Myocyte (in vitro differentiated cells): ENCODE measurements at places on chromosomes 7 and 10.

GRCh38 chr10:126061526-126061925 lies 165.2 kb downstream of the FANK1 start:
- no peak for DNase-seq

DNA sequence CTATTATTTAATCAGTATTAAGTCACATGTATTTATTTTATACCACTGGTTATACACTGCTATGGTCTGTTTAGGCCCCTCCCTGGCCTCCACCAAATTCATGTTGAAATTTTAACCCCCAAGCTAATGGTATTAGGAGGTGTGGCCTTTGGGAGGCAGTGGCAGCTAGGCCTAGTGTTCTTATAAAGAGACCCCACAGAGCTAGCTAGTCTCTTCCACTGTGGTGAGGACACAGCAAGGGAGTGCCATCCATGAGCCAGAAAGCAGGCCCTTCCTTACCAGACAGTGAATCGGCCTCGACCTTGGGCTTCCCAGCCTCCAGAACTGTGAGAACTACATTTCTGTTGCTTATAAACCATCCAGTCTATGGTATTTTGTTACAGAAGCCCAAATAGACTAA lies 28.7 kb downstream of the RBM48 start:
- no peak for DNase-seq

- no peak for DNase-seq
Observed at GRCh38 chr10:119084896-119085295, 4.3 kb upstream of the EIF3A start.

DNA sequence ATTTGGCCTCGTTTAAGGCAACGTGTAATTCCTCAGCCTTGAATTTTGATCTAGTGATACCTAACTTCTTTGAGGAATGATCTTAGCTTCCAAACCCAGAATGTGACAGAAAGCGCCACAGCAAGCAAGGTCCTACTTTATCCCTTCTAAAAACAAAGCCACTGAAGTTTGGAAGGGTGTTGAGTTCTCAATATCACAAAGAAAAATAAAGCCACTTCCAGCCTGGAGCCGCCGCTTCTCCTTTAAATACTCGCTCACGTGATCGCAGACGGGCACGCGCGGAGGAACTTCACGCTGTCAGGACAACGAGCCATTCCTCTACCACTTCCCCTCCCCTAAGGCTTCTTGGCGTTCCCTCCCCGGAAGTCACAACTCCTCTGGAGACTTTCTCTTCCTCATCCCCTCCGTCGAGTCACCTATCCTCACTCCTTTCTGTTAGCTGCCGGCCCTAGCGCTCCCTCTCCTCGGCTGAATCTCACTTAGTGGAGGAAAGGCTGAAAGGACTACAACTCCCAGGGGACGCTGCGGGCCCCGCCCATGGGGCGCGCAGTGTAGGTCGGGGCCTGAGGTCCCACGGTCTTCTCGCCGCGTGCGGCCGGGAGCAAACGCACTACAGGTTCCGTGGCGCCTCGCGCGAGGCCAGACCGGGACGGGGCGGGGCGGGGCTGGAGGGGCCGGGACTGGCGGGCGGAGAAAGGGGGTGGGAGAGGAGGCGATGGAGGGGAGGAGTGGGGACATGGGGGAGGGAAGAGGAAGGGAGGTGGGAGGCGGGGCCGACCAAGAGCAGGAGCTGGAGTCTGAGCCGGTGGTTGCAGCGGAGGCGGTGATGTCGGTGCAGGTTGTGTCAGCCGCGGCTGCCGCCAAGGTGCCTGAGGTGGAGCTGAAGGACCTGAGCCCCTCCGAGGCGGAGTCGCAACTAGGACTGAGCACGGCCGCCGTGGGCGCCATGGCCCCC lies at the start of gene AHCYL2:
AHCYL2 (plus strand) TSS at position 780 of the 955 bp plus-strand sequence.
- peak; percentile 100 for DNase-seq

DNA sequence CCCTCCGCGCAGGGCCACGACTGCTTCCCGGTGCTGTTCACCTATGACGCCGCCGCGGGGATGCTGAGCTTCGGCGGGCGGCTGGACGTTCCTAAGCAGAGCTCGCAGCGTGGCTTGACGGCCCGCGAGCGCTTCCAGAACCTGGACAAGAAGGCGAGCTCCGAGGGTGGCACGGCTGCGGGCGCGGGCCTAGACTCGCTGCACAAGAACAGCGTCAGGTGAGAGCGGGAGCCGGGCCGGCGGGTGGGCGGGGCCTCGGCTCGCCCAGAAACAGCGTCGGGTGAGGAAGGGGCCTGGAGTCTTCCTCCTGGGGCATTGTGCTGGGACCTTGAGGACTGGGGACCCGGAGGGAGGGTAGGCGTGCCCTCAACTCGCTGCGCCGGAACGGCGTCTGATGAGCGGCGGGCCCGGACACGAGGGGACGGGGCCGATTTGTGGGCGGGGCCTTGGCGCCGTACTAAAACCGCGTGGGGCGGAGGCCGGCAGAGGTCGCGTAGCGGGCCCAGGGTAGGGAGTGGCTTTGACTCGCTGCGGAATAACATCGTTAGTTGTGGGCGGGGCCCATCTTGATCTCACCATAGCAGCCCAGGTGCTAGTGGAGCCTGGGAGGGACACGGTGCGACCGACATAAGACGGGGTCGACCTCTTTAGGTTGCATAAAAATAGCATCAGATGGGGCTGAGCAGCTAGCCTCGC lies 15.6 kb downstream of the PDAP1 start:
- DNase-seq: no peak

DNA sequence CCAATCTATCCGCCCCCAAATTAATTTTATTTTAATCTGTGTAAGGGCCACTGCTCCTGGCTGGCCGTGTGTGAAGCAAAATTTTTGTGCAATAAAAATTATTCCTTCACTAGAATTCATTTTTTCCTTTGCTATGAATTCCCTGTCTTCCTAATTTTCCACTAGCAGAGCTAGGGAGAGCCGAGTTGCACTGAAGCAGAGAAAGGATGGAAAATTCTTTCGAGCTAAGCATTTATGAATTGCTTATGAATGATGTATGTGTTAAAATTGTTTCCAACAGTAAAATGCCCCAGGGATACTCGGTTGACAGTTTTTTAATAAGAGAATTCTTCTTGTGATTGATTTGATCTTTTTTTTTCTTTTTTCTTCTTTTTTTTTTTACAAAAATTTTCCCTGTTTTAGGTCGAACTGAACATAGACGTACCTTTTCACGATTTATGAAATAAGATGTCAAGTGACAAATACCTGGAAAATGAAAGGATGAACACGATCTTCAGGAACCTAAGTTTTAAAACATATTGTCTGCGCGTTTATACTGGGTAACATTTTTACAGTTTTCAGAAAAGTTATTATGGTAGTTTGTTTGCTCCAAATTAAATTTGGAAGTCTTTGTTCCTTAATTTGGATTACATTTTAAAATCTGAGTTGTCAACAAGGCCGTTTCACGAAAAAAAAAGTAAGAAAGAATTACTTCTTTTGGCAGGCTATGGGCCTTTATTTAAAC lies 288.8 kb upstream of the NFE2L3 start:
- no peak for DNase-seq

GRCh38 chr7:129835569-129835968 lies 117.2 kb downstream of the UBE2H start:
- DNase-seq: no peak

- DNase-seq: no peak
Observed at GRCh38 chr10:47078393-47079203, 167.4 kb downstream of the PTPN20 start.

- peak; percentile 57 for DNase-seq
Observed at GRCh38 chr10:102175415-102175814, 23.2 kb downstream of the NOLC1 start.

DNA sequence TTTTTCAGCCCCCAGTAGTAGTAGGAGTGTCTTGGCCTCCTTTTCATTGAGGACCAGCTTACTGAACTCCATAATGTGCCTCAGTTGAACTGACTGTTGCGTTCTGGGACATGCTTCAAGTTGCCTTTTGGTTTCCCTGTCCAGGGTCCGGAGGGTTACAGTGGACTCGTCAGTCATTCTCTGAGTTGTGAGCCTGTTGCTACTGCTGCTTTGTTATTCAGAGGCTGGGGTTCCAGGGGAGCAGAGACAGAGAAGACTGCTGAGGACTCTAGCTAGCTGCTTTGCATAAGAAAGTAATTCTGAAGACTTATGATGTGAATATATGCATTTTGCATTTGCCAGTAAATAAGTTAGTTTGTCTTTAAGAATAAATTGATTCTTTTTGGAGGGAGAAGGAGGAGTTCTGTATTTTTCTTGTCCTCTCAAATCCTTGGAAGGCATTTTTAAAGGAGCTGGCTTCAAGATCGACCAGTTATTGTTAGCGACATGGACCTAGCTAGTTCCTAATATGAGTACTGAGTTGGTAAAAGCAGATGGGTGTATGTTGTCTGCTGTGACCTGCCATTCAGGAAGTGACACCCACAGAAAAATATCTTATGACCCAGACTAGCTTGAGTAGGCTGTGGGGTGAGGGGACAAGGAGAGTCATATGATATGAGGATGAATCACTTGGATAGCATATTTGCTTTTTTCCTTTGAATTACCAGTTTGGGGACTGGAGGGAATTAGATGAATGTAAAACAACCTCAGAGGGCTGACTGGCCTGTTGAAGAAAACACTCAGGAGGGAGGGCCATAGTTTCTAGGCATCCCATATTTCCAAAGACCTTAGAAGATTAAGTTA lies 8.3 kb downstream of the PI4K2A start:
- DNase-seq: peak; percentile 81

- DNase-seq: peak; percentile 6
Observed at GRCh38 chr10:97279121-97279815, 13.2 kb downstream of the ARHGAP19 start.

DNA sequence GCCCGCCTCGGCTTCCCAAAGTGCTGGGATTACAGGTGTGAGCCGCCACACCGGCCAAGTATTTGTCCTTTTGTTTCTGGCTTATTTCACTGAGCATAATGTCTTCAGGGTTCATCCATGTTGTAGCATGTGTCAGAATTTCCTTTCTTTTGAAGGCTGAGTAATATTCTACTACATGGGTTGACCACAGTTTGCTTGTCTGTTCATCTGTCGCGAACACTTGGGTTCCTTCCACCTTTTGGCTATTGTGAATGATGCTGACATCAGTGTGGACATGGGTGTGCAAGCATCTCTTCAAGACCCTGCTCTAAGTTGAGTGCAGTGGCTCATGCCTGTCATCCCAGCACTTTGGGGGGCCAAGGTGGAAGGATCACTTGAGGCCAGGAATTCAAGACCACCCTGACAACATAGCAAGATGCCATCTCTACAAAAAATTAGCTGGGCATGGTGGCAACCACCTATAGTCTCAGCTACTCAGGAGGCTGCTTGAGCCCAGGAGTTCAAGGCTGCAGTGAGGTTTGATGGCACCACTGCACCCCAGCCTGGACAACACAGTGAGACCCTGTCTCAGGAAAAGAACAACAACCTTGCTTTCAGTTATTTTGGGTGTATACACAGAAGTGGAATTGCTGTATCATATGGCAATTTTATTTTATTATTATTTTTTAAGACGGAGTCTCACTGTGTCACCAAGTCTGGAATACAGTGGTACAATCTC lies 17.0 kb downstream of the CHST12 start:
- DNase-seq: no peak

DNA sequence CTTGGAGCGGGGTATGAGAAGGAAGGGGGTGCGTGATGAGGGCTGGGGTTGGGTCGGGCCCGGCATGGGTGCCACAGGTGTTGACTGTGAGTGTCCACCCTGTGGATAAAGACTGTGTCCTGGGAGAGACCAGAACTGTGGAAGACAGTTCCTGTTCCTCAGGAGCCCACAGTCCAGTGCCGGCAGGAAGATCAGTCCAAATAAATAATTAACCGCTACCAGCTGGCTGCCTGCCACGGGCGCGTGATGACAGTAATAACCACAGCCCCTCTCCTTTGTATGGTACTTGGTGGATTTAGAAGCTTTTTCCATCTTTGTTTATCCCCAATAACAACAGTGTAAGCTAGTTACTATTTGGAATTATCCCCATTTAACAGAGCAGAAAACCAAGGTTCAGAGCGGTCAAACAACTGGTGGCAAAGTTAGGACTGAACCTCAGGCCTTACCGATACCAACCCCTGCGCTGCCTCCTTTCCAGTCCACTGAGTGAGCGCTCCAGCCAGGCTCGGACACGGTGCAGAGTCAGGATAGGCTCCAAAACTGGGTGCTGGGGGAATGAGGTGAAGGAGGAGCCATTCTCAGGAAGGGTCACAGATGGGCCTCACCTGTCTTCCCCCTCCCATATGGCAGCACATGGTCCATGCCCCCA lies 5.1 kb downstream of the ZMIZ1 start:
- no peak for DNase-seq

DNA sequence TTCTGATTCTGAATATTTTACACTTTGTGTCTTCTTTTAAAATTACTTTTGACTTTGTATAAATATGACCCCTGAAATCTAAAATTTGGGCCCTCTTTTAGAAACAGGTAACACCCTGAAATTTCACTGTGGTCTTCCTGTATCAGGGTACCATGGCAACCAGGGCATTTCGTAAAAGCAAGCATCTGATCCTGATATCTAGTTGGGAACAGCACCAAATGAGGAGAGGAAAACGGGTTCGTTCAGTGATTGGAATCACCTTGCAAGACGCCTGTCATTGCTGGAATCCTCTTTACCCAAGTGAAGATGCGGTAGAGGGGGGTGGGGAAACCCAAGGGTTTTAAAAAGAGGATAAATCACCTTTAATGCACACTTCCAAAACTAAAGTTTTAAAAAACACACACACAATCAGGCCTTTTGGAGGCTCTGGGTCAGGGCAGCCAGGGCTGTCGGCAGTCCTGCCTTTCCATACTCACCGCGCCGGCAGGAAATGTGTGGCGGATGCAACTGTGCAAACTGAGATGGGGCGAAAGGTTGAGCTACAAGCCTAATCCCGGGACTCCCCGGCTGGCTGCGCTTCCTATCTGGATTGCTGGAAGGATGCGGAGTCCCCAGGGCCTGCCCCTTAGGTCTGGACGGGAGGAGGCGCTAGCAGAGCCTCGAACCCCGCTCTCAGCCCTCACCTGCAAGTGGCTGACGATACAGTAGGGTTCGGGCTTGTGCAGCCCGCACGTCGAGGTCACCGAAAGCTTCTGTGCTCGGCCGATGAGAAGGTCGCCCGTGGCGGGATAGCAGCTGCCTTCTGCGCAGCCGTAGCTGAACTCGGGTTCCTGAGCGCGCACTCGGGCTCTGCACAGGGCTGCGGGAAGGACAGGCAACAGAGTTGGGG lies 1.8 kb downstream of the LAMB1 start:
- peak; percentile 58 for DNase-seq

- DNase-seq: no peak
Observed at GRCh38 chr10:35415505-35415904, 79.2 kb downstream of the CCNY start.

- DNase-seq: no peak
Observed at GRCh38 chr7:45179666-45180065, 22.1 kb downstream of the RAMP3 start.
